ENCODE measurements at places on chromosomes 11 and 22.

GRCh38 chr11:17026487-17027082, 12.4 kb upstream of the PLEKHA7 start:
- no peak for DNase-seq

DNA sequence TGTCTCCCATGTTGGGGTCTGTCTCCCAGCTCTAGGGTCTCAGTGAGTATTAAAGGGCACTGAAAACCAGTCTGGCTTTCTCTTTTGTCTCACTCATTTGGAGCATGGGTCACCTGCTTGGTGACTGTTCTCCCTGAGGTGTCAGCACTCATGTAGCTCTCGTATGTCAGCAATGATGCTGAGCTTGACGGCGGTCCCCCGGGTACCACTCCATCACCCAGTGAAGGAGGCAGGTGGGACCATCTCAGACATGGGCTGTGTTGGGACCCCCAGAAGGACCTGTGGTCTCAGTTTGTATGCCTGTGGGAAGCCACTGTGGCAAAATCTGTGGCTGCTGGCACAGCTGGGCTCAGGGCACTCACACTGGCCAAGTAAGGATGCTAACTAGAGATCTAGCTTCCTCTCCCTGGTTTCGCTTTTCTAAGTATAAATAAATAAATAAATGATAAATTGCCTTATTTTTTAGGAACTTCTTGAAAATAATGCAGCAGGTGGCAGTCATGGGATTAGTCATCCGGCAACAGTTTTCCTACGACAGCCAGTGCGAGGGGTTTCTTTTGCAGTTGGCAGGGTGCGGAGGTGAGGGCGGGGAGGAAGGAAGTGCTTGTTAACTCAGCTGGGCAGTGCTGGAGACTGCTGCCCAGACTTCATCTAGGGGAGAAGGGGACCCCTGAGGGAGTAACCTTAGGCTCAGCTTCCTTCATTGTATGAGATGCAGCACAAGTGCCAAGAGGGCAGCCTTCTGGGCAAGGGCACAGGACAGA, 48.8 kb downstream of the OSBP2 start:
- DNase-seq: no peak

DNA sequence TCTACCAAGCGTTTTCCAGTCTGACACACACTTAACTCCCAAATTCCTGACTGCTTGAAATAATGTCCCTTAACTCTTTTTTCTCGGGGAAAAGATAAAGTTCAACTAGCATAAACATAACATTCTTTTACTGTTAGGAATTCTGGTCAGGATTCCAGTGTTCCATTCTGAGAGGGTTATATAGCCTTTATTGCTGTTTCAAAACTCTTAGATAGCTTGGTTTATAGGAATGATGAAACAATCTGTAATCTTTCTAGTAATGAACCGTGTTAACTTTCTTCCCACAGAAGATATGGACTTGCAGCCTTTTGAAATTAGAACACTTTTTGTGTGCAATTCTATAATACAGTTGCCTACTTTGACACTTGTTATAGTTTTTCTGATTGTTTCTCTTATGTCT, 8.6 kb downstream of the REXO2 start:
- DNase-seq: peak; percentile 72

- no peak for DNase-seq
Observed at GRCh38 chr11:134410766-134411165, 1.3 kb downstream of the B3GAT1 start.

GRCh38 chr11:45057938-45058646, 88.3 kb upstream of the PRDM11 start:
- no peak for DNase-seq

Measured in mesenchymal stem cell (in vitro differentiated cells and primary cell).